ENCODE measurements at places on chromosomes 3 and 15.

- DNase-seq = no peak
These were observed 34.7 kb downstream of the NUSAP1 start for GRCh38 chr15:41367418-41367817.

DNA sequence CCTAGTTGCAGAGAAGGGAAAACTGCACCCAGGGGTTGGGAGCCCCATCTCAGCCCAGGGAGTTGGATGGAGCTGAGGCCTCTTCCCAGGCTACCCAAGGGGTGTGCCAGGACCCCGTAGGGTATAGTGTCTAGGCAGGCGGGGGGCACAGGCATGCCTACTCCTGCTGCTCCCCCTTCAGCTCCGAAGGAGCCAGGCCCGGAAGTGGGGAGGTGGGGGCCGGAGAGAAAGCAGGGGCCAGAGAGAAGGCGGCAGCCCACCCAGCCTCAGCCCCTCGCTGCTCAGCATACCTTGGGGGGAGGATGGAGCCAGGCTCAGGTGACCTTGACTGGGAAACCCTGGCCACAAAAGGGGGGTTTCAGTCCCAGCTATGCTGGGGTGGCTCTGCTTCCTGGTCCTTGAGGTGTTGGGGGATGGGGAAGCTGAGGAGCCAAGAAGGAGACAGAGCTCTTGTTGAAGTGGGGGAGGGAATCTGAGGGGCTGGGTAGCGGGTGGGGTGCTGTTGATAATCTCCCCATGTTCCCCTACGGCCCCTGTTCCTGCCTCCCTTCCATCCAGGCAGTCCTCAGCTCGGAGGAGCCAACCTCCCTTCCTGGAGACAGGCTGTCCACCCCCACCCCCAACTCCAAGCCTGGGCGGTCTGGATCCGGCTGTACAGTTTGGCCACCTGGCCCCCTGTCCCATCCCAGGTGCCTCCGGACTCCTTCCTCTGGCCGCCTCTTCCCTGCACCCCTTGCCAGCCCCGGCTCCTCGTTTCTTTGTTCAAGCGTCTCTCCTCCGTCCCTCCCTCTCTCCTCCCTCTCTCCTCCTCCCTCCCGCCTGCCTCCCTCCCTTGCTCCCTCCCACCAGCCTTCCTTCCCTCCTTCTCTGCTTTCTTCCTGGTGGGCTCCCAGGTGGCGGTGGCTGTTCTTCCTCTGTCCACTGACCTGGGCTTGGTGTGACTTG, 1.7 kb downstream of the SEMA3F start:
- no peak for DNase-seq

DNA sequence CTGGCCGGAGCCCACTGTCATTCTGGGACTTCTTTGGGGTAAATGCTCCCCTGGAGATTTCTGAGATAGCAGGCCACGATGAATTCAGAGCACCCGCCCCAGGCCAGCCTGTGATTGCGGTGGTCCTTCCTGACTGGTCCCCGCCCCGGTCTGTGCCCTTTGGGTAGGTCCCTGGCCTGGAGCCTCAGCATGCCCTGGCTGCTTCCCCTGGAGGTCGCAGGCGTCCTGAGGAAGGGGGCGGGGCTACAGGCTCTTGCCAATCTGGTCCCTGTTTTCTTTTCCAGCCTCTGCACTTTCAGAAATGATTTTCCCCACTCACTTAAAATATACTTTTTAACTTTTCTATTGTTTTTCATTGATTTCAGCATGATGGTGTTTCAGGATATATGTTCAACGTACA, 250.2 kb upstream of the ATP10A start:
- no peak for DNase-seq

DNA sequence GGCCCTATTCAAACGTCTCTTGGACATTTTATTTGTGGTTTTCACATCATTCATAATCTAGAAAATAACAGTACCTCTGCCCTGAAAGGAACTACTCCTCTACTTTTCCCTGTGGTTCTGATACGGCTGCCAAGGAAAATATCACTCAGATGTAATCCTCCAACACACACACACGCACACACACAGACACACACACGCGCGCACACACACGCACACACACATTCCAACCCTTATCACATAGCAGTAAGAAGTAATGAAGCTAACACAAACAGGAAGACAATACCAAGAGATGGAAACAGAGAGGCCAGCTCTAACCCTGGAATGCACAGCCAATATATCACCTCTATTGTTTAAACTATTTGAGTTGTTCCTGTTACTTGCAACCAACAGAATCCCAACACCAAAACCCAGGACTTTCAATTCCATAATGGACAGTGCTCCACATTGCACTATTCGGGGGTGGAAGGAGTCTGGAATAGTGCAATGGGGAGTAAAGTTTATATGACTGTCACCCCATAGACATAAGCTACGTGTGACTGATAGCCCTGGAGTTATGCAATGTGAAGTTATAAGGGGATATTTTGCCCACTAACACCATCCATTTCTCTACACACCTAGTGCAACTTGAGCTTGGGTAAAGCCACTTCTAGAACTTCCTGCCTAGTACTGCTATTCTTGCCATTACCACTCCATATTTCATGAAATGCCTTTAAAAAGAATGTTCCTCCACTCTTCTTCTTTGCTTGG, 71.3 kb upstream of the FNDC3B start:
- peak; percentile 83 for DNase-seq

DNA sequence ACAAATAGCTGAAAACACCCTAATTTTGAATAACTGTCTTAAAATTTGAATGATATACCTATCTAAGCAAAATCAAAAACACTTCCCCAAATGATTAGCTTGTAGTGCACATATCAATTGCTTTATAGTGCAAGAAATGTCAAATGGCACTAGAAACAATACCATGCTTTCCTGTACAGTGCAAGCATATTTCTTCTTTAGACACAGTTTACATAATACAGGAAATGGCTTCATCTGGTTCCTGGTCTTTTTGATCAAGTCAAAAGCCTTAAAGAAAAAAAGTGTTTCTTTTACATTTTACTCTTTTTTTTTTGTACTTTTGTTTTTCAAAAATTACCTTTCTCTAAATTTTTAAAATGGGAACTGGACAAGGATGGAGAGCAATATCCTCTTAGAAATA, 352.1 kb downstream of the MECOM start:
- no peak for DNase-seq

DNA sequence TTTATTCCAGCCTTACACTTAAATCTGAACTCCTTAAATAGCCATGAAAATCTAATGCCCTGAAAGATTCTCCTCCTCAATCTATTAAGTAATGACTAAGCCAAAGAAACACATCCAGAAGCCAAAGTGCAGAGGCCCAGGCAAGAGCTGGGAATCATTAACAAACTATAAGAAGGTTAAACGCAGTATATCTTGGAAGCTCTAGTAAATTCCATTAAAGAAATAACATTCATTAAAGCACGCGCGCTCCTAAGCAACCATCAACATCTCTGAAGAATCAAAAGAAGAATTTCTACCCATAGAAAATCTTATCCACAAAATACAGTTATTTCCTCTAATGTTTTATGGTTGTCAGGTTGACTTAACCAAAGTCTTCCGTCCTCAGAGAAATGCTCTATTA, 29.5 kb downstream of the MB21D2 start:
- DNase-seq = no peak

DNA sequence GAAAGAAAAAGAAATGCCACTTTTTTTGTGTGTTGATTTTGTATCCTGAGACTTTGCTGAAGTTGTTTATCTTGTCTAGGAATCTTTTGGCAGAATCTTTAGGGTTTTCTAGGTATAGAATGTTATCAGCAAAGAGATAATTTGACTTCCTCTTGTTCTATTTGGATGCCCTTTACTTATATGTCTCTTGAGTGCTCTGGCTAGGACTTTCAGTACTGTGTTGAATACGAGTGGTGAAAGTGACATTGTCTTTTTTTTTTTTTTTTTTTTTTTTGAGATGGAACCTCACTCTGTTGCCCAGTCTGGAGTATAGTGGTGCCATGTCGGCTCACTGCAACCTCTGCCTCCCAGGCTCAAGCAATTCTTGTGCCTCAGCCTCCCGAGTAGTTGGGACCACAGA, 64.7 kb upstream of the NPHP3 start:
- DNase-seq = no peak

DNA sequence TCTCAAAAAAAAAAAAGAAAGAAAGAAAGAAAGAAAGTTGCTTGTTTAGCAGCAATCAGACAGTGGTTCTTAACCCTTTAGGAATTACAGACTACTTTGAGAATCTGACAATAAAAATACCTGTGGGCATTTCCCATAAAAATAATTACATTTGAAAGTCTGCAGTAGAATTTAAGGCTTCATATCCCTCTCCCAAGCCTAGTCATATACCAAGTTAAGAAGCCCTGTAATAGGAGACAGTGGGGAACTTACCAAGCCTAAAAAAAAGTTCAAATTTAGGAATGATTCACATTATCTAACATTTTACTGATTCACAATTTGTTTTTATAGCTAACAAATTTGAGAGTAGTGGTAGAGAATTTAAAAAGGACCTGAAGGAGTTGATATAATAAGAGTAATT, 47.5 kb downstream of the LRRFIP2 start:
- no peak for DNase-seq

DNA sequence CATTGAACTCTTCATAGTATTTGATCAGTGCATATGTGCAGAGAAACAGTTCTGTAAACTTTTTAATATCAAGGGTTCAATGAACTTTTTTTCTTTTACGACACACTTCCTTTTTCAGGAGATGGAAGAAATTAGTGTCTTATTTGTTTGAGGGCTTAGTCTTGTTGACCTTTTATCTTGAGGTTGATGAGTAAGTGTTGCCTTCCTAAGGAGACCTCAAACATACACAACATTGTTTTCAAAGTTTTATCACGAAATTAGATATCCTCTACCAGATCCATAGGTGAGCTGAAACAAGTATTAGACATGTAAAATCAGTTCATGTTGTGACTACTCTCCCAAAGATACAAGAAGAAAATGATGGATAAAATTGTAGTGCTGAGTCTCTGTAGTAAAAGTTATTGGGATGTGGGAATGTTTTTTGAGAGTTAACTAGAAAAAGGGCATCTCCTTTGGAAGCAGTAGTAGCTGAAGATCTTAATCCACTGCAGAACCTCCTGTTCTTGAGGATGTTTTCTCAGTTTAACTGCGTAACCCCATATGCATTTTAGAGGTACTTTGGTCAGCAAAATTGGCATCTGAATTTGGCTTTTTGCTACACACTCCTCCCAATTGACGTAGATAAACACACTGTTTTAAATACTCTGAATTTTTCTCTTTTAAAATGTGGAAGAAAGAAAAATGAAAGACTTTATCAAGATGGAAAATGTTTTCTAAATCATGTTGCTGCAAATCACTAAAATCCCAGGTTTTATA, 116.8 kb downstream of the GALK2 start:
- no peak for DNase-seq

DNA sequence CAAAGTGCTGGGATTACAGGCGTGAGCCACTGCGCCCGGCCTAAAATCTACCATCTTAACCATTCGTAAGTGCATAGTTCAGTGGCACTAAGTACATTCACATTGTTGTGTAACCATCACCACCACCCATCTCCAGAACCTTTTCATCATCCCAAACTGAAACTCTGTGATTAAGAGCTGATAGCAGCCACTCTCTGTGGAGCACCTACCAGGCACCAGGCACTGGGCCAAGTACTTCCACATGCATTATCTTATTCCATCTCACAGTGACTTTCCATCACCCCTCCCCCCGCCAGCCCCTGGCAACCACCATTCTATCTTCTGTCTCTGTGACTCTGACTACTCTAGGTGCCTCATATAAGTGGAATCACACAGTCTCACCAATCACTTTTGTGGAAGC, 2.3 kb upstream of the INSYN1 start:
- DNase-seq = no peak

DNA sequence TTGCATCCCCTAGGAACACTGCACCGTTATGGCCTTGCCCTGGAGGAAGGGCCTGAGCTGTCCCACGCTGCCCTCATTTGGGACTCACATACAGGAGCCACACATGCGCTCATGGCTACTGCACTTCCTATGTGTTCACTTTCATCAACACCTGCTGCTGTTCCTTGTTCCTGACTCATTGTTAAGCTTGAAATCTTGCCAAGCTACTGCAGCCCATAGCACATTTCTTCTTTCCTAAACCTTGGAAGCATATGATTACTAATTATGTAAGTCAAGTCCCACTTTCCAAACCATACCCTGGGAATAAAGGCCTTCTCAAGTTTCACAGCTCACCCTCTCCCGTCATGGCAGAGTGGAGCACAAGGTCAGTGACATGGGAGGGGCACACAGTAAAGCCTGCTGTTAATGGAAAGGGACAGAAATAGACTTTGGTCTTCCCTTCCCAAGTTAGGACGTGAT, 307.9 kb downstream of the CLSTN2 start:
- peak; percentile 31 for DNase-seq

DNA sequence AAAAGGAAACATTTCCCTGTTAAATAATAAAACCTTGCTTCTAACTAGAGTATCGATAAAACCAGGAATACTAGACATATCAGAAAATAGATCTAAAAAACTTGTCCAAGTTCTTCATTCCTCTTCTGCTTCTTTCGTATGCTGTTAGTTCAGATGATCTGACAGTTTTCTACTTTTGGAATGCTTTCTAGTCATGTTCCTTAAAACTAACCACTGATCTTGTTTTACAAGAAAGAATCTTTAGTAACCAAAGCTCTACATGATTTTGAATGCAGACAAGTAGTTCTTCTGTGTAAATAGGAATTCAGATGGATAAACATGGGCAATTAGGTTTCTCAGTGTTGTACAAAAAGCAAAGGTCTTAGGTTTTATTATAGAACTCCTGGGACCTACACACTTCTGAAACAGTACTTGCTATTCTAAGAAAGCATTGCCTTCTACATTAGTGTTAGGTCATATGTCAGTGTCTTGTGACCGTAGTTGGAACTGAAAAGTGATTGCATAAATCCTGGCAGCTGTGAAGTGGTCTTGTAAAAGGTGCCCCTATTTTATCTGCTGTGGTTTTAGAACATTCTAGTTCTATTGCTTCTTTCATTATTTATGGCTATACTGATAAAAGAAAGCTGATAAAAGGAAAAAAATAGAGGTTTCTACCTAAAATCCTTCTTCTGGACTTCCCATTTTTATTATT, 40.7 kb downstream of the SNRK start:
- DNase-seq = no peak

DNA sequence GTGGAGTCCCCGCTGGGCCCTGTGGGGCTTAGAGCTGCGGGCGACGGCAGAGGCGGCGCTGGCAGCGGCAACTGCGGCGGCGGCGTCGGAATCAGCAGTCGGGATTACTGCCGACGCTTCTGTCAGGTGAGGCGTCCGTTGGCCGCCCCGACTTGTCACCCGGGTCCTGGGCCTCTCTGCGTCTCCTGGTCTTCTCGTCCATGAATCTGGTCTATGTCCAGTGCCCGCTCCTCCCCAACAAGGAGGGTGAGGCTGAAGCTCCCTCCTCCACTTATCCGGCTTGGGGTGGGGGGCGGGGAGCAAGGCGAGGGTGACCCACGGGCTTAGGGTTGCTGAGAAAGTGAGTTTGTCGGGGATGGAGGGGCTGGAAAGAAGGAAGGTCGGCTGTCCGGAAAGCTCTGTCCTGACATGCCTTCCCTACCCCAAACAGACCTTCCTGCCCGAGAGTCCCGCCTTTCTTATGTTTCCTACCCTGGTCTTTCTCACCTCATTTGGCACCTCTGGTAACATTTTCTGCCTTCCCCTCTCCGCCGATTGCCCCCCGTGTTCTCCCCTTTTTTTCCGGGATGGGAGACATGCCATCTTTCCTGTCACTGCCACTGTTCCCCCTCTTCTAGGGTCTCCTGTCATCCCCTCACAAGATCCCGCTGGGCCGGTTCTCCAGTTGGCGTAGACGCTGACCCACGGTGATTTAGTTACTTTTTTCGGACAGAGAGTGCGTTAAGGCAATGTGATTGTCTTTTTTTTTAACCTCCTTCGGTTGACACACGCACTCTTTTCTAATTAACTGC, 520 bp downstream of the ZNF654 start:
- no peak for DNase-seq

- DNase-seq = no peak
These were observed 21.1 kb upstream of the MINDY4B start for GRCh38 chr3:150926328-150926727.

All from non-pigmented ciliary epithelial cell (primary cell).